ENCODE measurements at places on chromosomes 11 and 22.

GRCh38 chr11:94973099-94973968 is at the start of the genes CWC15 and KDM4D:
Gene CWC15 (minus strand): TSS chr11:94973556. CDS start chr11:94972185, 1,371 bp downstream.
Gene KDM4D (plus strand): TSS chr11:94973709. CDS start chr11:94997373, 23,664 bp downstream.
- DNase-seq = peak; percentile 95

- DNase-seq = no peak
Observed at GRCh38 chr22:24434471-24435322, 7.3 kb downstream of the ADORA2A start.

- DNase-seq = no peak
Observed at GRCh38 chr22:41481925-41482318, 13.0 kb downstream of the ACO2 start.

- DNase-seq = no peak
Observed at GRCh38 chr11:31812383-31813381, 1.6 kb upstream of the PAX6 start.

DNA sequence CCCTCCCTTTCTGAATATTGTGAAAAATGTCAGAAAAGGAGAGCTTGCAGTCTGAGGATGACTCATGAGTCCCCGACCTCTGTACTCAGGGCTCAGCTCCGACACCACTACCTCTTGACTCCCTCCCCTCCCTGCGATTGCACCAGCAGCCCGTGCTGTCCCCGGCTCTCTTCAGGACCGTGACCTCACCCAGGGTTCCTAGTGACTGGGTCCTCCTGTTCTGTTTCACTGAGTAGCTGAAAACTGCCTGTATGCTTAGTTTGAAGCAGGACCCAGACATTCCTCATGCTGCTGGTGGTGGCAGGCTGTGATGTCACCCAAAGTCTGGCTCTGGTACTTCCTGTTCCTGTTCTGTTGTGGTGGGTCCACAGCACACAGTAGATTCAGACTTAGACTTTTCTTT is 11.7 kb downstream of the PHRF1 start:
- no peak for DNase-seq

DNA sequence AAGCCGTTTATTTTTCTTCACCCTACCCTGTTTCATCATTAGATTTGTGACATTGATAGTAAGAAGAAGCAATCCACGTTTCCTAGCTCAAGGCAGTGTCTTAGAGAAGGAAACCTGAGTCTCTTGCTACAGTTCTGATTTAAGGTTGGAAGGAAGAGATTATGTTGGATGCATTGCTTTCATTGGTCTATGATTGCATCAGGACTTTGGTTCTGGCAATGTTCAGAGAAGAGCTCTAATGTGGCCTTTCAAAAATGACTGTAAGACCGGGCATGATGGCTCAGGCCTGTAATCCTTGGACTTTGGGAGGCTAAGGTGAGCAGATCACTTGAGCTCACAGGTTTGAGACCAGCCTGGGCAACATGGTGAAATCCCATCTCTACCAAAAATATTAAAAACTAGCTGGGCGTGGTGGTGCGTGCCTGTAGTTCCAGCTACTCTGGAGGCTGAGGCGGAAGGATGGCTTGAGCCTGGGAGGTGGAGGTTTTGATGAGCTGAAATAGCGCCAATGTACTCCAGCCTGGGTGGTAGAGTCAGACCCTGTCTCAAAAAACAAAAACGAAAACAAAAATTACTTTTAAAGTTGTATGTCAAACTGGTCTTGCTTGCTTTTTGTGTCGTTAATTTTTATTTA is 4.1 kb downstream of the NUCB2 start:
- peak; percentile 12 for DNase-seq

DNA sequence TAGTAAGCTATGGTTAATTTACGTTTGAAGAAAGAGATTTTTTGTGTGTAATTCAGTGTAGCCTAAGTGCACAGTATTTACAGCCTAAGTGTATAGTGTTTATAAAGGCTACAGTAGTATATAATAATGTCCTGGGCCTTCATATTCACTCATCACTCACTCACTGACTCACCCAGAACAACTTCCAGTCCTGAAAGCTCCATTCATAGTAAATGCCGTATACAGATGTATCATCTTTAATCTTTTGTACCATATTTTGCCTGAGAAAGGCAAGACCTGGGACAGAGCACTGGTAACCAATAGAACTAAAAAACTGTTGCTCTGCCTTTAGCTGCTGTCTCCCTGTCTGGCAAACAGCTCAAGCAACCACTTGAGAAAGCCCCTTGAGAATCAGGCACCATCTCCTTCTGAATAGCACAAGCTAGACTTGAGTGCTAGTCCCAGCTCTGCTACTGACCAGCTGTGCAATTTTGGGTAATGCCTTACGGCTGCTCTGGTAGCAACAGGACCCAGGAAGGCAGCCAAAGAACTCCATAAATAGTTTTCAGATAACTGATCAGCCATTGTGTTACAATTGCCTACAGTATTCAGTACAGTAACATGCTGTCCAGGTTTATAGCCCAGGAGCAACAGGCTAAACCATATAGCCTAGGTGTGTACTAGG is 131.3 kb downstream of the KCNC1 start:
- no peak for DNase-seq
